Left hindlimb (tissue), 1 donor: ENCODE measurements at places on chromosomes 2 and 18.

DNA sequence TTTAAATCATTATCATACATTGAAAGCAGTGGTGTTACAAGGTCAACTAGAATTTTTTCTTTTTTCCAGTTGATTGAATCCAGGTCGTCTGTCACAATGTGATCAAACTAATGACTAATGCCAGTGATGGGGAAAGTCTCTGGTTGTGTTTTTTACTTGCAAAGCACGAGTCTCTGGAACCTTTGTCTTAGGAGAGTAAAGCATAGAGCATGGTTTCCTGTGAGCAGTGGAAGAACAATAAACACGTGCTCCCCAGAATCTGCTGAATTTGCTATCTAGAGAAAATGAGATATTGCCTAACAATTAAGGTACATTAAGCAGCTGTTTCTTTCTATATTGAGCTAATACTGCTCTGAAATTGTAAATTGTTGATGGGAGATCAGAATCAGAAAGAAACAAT, 1332.4 kb upstream of the TMEFF2 start:
- DNase-seq, result no peak

DNA sequence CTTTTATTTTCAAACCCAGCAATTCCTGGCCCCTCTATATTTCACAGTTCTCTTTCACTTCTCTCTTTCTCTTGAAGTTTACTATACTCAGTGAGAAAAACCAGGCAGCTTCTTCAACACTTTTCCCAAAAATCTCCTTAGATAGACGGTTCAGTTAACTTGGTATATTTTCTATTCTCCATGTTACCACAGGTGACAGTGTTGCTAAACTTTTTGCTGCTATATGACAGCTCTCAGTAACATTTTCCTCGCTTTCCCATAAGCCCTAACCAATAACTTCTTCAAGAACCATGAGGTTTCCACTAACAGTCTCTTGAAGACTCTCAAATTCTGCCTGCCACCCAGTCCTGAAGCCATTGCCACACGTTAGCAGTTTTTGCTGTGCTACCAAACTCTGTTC, 45.8 kb downstream of the CYBRD1 start:
- no peak for DNase-seq

DNA sequence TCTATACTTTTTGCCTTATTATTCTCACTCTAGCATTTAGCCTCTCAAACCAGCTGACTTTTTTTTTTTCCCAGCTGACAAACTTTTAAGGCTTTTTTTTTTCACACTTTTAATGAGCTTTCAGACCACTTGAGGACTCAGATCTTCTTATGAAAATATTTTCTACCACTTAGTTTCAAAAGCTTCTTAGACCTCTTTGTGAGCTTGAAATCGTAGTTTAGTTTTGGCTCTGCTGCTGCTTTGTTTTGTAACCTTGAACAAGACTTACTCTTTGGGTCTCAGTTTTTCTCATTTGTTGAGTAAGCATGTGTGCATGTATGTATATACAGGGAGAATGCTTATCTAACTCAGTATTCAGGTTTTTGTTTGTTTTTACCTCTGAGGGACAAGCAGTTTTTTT, 3.5 kb downstream of the NBEAL1 start:
- DNase-seq, result no peak

DNA sequence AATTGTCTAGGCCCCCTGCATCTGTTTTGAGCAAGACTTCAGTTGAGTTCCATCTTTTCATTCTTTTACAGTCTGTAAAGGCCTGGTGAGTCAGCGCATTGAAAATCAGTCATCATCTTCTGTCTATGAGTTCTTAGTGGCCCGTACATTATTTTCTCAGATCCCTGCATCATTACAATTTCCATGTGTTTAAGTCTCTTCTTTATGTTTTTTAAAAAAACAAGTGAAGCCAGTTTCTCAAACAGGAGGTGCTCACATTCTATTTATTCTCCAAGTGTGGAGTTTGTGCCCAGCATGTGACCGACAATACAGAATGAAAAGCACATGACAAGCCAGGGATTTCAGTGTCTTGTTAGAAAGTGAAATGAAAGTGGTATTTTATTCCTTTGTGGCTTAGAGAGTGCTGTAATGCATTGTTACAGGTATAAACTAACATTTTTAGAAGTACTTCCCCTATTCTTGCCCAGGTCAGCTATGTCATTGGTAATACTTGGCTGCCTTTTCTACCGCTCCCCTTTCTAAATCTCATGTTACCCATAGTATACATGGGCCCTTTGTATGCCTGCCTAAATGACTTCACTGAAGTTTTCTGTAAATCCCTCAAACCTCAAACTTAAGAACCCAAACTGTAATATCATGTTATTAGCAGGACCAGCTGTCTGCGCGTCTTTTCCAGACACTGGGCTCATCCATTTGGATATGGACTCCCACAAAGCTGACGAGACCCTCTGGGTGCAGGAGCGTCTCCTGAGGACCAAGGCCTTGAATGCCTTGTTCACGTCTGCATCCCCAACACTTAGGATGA, 67.6 kb downstream of the FEZ2 start:
- DNase-seq, result no peak

DNA sequence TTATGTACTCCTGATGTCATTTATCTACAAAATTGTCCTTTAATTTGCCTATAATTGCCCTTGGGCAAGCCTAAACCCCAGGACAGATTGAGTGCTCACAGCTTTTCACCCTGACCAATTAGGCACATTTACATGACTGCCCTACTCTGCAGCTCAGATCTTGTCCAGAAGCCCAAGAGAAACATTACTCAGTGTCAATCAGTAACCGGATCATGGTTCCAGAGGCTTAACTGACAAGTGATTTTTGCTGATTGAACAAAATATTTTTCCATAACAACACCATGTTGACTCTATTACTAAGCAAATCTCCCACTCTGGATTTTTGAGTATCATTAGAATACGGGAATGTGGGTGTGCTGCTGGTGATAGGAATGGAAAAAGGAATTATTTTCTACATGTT, 465.4 kb upstream of the TNP1 start:
- no peak for DNase-seq

DNA sequence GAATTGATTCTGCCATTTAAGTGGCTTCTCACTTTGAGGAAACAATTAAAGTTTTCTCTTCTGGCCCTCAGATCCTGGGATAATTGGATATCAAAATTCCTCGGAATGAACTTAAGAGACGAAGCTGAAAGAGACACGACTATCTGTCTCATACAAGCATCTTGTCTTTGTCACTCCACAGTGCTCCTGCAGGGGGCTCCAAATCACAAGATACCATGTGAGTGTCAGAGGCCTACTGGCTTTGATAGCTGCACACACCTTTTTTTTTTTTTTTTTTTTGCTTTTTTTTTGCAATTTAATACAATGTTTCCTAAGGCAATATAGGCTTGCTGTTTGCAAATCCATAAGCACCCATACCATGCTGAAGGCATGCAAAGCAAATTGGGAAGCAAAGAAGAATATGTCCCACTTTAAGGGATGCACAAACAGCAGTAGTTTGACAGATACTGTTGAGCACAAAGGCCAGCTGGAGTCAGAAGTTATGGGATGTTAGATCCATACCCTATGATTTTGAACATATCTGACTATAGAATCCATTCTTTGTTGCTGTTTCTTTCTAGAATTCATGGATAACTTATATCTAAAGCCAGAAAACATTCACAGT, 109.0 kb upstream of the CBLN2 start:
- DNase-seq, result no peak

DNA sequence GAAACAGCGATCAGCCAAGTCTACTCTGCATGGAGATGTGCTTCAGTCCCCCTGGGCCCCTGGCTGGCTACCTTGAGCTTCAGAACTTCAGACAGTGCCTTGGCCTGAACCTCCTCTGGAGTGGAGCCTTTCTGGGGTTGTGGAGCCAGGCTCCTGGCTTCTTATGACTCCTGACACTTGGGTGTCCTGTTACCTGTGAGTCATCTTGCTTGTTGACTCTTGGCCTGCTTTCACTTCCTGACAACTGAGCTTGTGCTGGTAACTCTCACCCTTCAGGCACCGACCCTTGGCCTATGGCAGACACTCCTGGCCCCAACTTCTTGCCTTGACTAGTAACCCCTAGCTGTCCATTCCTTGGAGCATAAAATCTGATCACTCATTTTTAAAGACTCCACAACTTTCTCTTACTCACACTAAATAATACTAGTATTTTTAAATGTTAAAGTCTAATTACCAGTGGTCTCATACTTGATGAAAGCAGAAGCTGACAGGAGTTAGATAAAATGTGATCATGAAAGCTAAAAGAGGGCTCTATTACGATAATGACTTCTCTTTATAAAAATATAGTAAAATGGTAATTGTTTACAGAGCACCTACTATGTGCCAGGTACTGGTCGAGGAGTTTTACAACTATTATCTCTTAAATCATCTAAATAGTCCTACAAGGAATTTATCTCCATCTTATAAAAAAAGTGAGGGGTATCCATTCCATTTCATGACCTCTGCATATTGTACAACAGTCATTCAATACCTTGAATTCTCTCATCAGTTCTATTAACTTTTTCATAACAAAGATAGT, 46.3 kb upstream of the VIT start:
- no peak for DNase-seq
